ENCODE measurements at places on chromosomes 11 and 22. TPM values are rescaled to one million over a fixed set of nuclear protein-coding genes. Genes with fewer than 3 reads are reported as not detected.
A peak's percentile ranks its signal among the peaks of the same experiment; 100 is the strongest.

- DNase-seq = no peak
Measured at GRCh38 chr11:36193290-36193619, 96.0 kb downstream of the COMMD9 start.

DNA sequence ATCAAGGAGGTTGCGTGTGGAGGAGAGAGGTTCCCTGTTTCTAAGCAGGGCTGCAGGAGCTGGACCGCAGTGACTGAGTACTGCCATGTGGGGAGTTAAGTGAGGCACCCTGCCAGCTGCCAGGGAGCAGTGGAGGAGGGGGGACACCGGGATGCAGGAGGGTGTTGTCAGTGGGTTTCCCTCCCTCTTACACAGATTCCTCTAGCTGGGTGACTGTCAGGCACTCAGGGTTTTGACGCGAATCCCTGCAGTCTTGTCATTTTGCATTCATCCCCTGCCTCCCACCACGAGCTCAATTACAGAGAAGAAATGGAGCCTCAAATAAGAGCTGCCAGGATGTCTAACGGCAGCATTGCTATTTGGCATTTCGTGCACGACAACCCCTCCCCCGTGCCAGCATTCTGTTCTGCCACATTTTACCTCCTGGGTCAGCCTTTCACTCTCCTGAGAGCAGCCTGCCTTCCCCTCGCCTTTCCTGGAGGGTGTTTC lies 119.8 kb upstream of the SORL1-AS1 start:
- no peak for DNase-seq

GRCh38 chr11:67648140-67648795 lies 2.3 kb downstream of the ACY3 start:
- DNase-seq = peak; percentile 44

DNA sequence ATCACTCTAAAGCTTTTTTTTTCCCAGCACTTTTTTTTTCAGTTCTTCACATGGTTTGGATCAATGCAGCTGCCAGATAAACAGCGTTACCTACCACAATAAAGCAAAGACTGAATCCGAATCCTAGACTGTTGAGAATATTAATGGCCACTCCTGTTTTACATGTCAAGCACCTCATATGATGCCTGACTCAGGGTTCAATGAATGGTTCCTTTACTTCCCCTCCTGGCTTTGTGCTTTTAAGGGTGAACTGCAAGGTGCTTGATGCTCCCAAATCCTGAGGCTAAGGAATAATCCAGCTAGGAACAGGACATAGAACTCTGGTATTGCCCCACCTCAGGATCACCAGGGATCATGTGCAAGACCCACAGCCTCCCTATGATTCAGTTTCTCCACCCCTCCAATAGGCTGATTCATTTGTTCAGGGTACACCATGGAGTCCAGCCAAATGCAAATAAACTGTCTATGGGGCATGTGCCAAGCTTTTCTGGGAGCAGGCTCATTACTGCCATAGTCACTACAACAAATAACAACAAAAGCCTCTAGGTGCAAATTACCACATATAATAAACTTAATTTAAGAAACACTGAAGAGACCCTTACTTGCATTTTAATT lies 104.3 kb downstream of the GAB2 start:
- peak; percentile 95 for DNase-seq

DNA sequence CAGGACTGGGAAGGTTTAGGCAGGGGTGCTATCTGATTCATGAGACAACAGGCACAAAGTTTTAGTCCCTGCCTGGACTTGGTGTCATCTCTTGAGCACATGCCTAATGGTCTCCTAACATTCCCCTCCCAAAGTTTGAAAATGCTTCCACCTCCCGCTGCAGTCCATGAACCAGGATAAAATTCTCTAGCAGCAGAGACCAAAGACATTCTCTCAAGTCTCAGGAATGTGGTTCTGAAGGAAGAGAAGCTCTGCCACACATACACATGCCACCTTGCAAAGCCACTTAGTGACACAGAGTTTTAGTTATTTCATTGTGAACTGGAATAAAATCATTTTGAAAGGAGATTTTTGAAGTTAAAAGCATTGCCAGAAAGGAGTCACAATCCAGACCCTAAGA lies 15.5 kb downstream of the OR51B6 start:
- no peak for DNase-seq

DNA sequence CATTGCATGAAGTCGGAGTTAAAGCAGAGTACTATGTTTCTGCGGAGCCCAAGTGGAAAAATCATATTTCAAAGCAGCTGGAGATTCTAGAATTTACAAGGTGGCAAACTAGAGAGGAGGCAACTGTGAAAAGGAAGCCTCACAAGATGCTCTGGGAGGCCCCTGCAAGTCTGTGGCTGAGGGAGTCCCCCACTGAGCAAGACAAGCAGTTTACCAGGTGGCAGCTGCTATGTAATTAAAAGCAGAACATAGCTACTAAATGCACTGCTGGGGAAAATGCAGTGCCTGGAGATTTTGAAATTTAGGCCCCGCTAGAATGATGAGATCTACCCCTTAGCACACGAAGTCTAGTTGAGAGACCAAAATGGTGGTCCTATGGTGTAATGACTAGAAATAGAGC lies 728.0 kb downstream of the OPCML start:
- DNase-seq = no peak

- DNase-seq = no peak
Measured at GRCh38 chr11:125305345-125305744, 140.8 kb downstream of the PKNOX2 start.

DNA sequence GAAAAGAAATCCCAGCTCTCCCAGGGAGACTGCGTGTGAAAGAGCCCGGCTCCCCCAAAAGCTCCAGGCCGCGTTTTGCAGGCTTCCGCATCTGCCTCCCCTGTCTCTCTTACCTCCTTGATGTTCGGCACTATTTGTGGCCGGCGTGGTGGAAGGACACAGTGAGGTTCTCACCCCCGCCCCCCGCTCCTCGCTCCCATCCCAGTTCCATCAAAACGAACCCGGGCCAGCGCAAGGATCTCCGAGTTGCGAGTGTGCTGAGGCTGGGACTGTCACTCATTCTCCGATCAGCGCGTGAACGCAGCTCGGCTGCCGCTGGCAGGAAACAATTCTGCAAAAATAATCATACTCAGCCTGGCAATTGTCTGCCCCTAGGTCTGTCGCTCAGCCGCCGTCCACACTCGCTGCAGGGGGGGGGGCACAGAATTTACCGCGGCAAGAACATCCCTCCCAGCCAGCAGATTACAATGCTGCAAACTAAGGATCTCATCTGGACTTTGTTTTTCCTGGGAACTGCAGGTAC lies at the start of gene NCAM1:
Gene NCAM1 (plus strand): TSS at position 275 of the 523 bp plus-strand sequence.
- peak; percentile 69 for DNase-seq

DNA sequence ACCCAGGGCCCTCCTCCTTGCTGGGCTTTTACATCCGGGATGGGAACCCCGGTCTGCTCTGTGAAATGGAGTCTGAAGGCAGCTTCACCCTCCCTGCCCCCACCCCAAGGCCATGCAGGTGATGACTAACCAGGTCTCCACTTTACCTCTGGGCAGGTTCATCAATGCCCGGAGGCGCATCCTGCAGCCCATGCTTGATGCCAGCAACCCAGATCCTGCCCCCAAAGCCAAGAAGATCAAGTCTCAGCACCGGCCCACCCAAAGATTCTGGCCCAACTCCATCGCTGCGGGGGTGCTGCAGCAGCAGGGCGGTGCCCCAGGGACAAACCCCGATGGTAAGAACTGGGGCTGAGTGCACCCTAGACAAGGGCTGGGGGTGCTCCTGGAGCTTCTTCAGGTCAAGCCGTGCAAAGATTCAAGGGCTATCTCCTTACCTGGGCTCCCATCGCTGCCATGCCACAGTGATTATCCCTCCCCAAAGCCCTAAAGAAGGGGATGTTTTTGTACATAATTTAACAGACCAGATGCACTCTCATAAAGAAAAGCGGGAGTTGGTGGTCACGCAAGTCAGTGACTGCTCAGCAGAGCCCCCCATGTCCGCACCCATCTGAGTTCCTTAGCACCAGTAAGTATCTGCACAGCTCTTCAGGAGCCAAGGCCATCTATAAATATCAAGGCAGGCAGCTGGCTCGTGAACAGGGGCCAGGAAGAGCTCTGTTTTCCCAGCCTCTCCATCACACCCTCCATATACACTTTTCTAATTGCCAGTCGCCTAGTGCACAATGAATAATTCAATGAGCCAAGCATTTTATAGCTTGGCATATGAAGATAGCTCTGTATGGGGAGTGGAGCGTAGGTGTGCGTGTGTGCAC lies 66.0 kb downstream of the FEZ1 start:
- no peak for DNase-seq

DNA sequence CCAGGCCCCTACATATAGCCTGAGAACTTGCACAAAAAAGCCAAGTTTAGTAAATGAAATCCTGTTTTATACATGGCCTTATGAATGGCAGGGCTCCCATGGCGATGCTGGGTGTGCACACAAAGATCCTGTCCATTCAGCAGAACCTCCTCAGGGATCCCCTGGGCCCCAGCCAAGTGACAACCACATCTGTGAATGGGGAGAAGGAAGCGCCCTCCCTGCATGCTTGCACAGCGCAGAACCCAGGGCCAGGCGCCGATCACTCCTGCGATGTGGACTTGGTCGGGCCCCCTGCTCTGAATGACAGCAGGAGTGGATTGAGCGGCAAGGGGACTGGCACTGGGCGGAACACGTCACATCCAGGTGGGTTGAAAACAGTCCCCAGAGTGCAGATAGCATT lies 4.5 kb upstream of the CDC42EP2 start:
- peak; percentile 68 for DNase-seq

DNA sequence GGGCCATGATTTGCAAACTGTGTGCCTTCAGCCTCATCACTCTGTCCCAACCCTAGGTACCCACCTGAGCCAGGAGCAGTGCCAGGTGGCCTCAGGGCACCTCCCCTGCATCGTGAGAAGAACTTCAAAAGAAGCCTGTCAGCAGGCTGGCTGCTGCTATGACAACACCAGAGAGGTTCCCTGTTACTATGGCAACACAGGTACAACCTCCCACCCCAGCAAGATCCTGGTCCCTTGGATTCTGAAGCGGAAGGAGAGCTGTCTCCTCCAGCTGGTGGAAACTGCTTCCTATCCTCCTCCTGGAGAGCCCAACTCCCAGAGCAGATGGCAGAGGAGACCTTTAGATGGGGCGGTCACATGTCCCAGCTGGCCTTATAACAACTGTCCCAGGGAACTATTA lies 2.9 kb downstream of the ZP1 start:
- DNase-seq = peak; percentile 61

DNA sequence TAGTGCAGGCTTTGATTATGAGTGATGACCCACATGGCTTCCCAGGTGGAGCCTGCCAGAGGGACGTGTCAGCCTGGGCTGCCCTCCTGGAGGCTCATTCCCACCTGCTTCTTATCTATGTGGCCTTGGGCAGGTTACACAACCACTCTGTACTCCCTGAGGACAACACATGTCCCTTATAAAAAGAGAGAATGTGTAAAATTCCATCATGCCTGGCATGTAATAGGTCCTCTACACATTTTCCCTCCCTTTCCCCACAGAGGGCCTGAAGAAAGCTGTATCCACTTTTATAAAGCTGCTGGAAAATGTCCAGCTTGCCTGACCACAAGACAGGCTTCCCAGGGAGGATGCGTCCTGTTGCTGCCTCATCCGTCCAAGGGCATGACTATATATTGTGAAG lies 55.0 kb upstream of the VSTM5 start:
- no peak for DNase-seq

The VSIG2 gene
- not detected for total RNA-seq

The MPPED2 gene
- total RNA-seq = 1.2 TPM

The ISX gene
- total RNA-seq = not detected

The CHRM4 gene
- 0.36 TPM for total RNA-seq

The PDHX gene
- total RNA-seq = 29.7 TPM

The PPME1 gene
- total RNA-seq = 18.5 TPM
